ENCODE measurements at places on chromosomes 13 and 19.

DNA sequence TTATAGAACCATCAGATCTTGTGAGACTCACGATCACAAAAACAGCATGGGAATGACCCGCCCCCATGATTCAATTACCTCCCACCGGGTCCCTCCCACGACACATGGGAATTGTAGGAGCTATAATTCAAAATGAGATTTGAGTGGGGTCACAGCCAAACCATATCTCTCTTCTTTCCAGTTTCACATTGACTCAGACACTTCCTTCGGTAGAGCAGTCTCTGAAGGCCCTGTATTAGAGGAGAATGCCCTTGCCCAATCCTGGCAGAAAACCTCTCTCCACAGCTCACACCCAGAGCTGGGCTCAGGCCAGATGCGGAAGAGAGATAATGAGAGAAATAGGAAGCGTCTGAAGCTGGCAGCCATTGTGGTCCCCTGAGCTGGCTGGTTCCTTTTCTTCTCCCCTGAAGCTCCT is 72.4 kb upstream of the CLDN10 start:
- no peak for DNase-seq

- no peak for DNase-seq
Observed at GRCh38 chr13:43054803-43055802, 31.7 kb downstream of the DNAJC15 start.

DNA sequence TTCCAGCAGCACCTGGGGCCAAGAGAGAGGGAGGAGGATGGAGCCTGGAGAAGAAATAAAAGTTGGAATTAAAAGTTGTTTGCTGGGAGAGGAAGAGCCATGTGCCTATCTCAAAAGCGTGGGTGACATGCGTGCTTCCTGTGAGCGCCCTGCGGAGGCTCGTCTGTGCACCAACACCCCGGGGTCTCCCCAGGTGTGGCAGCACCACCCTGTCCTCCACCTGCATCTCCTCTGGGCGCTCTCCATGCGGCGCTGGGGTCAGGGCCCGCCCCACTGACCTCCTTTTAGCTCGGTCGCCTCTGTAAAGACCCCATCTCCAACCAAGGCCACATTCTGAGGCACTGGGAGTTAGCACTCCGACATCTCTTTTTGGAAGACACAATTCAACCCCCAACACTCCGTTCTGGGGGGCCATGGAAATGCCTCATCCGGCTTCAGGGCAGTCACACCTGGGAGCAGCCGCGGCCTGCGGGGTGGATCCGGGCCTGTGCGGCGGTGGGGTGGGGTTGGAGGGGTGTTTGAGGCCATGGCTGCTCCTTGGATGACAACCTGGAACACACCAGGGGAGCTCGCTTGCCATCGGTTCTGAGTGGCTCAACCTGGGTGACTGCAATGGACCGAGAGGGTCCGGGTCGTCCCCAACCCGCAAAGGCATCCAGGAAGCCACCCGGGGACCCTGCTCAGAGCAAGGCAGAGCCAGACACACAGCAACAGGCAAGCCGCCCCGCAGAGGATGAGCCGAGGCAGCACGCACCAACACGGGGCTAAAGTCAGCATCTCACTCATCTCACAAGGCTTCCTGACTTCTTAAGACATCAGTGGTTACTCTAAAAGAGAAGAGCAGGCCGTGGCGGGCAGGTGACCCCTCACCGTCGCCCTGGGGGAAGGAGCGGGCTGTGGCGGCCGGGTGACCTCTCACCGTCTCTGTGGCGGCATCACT is 79.4 kb upstream of the MCF2L start:
- no peak for DNase-seq

- DNase-seq: no peak
Observed at GRCh38 chr19:13899393-13899792, 6.5 kb downstream of the BRME1 start.

DNA sequence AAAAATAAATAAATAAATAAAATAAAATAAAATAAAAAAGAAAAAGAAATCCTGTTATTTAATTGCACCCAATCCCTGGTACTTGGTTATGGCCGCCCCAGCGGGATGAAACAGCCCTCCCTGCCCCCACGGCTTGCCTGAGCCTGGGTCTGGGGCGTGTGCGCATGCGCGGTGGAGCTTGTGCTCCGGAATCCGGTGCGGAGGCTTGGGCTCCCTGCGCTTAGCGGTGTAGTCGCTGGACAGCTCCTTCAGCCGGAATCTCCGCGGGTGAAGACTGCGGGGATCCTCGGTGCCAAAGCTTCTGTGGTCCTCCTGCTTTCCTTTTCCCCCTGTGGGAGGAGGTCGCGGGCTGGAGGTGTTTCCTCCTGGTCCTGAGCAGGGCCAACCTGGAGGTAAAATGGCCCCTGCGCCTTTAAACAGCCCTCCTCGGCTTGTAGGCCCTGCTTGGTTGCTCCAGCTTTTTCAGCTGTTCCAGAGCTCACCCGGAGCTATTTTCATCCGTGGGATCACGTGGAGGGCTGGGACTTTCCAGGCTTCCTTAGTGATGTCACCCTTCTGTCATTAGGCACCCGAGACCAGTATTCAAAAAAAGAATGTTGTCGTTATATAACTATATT is at the start of gene PLA2G4C:
PLA2G4C (minus strand) TSS at position 468 of the 617 bp plus-strand sequence. CDS start 4,288 bp downstream, outside the sequence.
- peak; percentile 90 for DNase-seq

GRCh38 chr19:21126078-21126477 is 15.8 kb upstream of the ZNF431 start:
- DNase-seq: no peak

Measured in vagina (tissue), 2 donors.